ENCODE measurements at places on chromosomes 11 and 22.
A peak's percentile ranks its signal among the peaks of the same experiment; 100 is the strongest.

DNA sequence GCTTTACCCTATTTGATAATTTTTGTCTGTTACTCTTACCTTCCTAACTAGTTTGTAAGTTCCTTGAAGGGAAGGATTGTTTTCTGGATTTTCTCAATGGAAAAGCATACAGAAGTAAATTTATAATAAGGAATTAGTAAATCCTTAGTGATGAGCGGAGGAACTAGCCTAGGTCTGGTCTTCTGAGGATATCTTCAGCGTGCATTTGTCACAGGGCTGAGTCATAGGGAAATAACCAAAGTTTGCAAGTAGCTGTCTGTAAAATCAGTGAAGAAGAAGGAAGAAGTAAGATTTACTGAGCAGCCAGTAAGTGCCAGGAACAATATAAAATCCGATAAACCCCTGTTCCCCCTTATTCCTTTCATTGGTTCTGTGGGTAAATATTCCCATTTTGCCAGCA is 162.7 kb upstream of the SORL1-AS1 start:
- H3K27me3 ChIP-seq = no peaks in the 10 kb centered on the region
- no peaks in the 10 kb centered on the region for H3K36me3 ChIP-seq
- H3K4me1 ChIP-seq = no peaks in the 10 kb centered on the region
- H3K4me3 ChIP-seq = no peak overlapping the region
- no peak overlapping the region for H3K27ac ChIP-seq
- no peak for DNase-seq

- no peak for DNase-seq
- no peak overlapping the region for H3K27ac ChIP-seq
- no peak overlapping the region for H3K4me3 ChIP-seq
- no peaks in the 10 kb centered on the region for H3K4me1 ChIP-seq
- no peaks in the 10 kb centered on the region for H3K36me3 ChIP-seq
These were observed 52.9 kb downstream of the NCAPD3 start for GRCh38 chr11:134170919-134171281.

DNA sequence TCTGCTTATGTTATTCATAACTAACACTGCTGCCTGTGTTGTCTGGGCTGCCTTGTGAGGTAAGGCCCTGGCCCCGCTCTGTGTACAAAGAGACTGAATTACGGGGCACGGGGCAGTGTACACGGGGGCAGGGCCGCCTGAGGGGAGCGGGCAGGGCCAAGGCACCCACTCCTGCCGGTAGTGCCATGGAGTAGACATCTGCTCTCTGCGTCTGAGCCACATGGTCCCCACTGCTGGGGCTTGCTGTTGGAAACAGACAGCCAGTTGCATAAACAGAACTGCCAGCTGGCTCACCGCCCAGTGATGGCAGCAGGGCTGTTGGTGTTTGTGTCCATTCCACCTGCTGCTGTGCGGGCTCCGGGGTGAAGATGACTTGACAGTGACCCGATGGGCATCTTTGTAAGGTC is 19.8 kb downstream of the FAM118A start:
- no peaks in the 10 kb centered on the region for H3K4me1 ChIP-seq
- H3K4me3 ChIP-seq = no peak overlapping the region
- H3K36me3 ChIP-seq = peaks cover 7% of the 10 kb centered on the region
- H3K27ac ChIP-seq = no peak overlapping the region

- H3K27me3 ChIP-seq = no peaks in the 10 kb centered on the region
- no peak overlapping the region for H3K27ac ChIP-seq
- H3K4me3 ChIP-seq = no peak overlapping the region
- H3K4me1 ChIP-seq = peaks cover 5% of the 10 kb centered on the region
These were observed 723 bp downstream of the CCDC89 start for GRCh38 chr11:85685125-85685819.

GRCh38 chr11:25612806-25613205 is 719.1 kb upstream of the ANO3 start:
- no peaks in the 10 kb centered on the region for H3K36me3 ChIP-seq
- no peaks in the 10 kb centered on the region for H3K27me3 ChIP-seq
- no peak overlapping the region for H3K27ac ChIP-seq
- no peak for DNase-seq
- no peaks in the 10 kb centered on the region for H3K4me1 ChIP-seq

DNA sequence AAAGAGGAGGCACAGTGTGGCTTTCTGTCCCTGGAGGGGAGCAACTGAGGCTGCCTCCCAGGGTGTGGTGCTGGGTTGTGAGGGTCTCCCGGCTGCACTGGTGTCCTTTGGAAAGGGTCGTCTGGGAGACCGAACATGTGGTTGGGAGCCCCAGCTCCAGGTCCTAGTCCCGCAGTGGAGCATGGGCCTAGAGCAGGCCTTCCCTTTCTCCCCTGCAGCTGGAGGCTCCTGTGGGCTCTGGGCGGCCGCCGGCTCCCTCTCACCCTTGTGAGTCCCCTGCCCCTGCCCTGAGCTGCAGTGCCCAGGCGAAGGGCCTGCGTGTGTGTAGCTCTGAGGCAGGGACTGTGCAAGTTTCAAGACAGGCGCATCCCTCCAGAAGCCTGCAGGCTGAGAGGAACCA is 1492.7 kb downstream of the BRD1 start:
- H3K36me3 ChIP-seq = no peaks in the 10 kb centered on the region
- no peaks in the 10 kb centered on the region for H3K27me3 ChIP-seq
- no peaks in the 10 kb centered on the region for H3K4me1 ChIP-seq
- no peak overlapping the region for H3K4me3 ChIP-seq
- no peak for DNase-seq
- no peak overlapping the region for H3K27ac ChIP-seq

DNA sequence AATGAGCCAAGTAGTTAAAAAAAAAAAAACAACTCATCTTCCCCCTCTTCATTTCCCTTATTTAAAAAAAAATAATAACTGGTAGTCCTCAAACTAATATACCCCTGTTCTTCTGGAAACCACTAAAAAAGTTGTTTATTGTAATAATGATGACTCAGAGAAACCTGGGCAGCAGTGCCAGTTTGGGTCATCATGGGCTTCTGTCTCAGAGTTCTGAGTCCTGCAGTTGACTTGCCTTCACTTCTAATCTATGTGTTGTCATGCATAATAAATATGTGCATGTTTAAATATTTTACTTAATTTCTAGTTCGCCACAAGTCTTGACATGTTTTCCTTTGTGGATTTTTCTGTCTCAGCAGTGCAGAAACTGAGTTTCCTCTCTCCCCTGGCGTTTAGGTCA is 46.8 kb downstream of the PPP2R1B start:
- no peak for DNase-seq
- H3K27ac ChIP-seq = no peak overlapping the region
- H3K36me3 ChIP-seq = peaks cover 26% of the 10 kb centered on the region
- no peak overlapping the region for H3K4me3 ChIP-seq
- no peaks in the 10 kb centered on the region for H3K27me3 ChIP-seq
- H3K4me1 ChIP-seq = peaks cover 10% of the 10 kb centered on the region

DNA sequence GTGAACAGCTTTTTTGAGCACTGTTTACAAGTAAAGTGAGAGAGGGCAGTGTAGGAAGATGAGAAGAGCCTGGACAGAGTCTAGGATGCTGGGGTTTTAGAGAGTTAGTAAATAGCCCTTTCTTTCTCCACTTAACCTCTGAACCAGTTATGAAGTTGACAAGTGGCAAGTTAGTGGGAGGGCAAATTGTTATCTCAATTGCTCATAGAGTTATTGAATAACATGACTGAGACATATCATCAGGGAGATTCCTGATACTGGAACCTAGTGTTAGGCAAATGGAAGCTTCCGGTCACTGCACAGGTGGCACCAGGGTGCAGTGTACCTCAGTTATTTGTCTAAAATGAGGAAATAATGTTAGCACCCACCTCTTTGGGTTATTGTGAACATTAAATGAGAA is 57.8 kb upstream of the PTPN5 start:
- no peak overlapping the region for H3K27ac ChIP-seq
- no peaks in the 10 kb centered on the region for H3K4me1 ChIP-seq
- no peaks in the 10 kb centered on the region for H3K27me3 ChIP-seq
- DNase-seq = no peak

DNA sequence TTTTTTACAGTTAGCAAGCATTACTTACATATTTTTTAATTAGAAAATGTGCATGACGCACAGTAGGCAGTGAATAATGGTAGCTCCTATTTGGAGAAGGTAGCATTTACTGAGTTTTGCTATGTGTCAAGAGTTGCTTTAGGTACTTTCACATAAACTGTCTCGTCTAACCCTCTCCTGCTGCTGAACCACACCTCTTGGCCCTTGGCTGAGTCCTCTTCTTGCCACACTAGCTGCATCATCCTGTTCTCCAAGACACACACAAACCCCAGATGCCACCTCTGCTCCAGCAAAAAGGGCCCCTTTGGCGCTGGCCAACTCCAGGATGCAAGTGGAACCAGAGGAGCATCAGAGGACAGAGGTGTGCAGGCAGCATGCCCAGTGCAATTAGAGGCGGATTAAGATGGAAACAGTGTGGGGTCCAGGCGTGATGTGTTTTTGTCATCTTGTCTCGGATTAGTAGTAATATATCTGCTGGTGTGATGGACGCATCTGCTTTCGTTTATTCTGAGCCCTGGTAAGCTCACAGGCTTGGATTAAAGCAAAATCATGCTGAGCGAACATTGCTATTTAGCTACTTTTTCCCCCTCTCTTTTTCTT is 367.0 kb upstream of the CADM1 start:
- DNase-seq = no peak
- no peaks in the 10 kb centered on the region for H3K27me3 ChIP-seq
- no peaks in the 10 kb centered on the region for H3K36me3 ChIP-seq
- H3K4me1 ChIP-seq = no peaks in the 10 kb centered on the region

DNA sequence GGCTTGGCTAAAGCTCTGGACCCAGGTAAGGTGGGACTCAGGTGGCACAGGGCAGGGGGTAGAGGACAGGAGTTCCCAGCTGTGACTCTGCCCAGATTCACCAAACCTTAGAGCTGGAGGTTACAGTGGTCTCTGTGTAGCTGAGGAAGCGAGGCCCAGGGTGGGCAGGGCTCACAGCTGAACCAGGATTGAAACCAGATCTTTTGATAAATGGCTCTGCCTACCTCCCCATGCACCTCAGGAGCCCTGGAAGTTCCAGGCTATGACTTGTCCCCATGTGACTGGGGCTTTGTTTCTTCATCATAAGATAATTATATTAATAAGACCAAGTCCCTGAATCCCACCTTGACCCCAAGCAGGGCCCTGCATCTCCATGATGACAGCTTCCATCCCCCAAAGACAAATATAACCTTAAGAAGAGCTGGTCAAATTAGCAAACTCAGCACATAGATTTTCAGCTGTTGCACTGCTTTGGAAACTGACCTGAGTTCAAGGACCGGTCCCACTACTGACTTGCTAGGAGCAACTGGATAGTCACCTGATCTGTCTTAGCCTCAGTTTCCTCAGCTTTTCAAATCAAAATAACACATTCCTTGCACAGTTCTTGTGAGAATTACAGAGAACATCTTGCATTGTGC is 21.3 kb upstream of the TSKU start:
- H3K4me1 ChIP-seq = no peaks in the 10 kb centered on the region
- no peaks in the 10 kb centered on the region for H3K36me3 ChIP-seq
- no peaks in the 10 kb centered on the region for H3K27me3 ChIP-seq

DNA sequence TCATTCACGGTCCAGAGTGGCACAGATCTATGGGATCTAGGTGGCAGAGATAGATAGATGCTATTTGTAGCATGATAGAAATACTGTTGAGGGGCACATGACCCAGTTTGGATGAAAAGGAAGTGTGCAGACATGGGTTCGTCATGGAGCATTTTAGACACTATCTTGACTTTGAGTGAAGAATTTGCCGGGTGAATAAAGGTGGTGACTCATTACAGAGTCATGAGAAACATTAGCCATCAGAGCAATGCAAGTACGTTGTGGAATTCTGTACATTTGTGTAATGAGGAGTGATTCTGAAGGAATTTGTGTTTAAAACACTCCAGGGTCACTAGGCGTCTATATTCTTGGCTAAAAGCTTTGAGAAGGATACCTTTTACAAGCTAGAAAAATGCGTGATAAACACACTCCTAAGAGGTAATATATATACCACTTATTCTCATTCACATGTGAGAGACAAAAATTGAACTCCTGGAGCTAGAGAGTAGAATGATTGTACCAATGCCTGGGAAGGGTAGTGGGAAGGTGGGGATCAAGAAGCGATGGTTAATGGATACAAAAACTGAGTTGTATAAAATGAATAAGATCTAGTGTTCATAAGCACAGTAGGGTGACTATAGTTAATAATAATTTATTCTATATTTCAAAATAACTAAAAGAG is 593.7 kb upstream of the LUZP2 start:
- no peak for DNase-seq
- H3K36me3 ChIP-seq = no peaks in the 10 kb centered on the region
- no peak overlapping the region for H3K4me3 ChIP-seq
- no peak overlapping the region for H3K27ac ChIP-seq
- no peaks in the 10 kb centered on the region for H3K4me1 ChIP-seq

GRCh38 chr11:1740786-1741530 is 9.4 kb downstream of the IFITM10 start:
- H3K4me3 ChIP-seq = no peak overlapping the region
- DNase-seq = no peak
- H3K27ac ChIP-seq = no peak overlapping the region
- no peaks in the 10 kb centered on the region for H3K27me3 ChIP-seq
- H3K36me3 ChIP-seq = no peaks in the 10 kb centered on the region

GRCh38 chr11:131894615-131895544 is 524.5 kb downstream of the NTM start:
- H3K27ac ChIP-seq = no peak overlapping the region
- DNase-seq = no peak
- H3K27me3 ChIP-seq = peaks cover 6% of the 10 kb centered on the region

DNA sequence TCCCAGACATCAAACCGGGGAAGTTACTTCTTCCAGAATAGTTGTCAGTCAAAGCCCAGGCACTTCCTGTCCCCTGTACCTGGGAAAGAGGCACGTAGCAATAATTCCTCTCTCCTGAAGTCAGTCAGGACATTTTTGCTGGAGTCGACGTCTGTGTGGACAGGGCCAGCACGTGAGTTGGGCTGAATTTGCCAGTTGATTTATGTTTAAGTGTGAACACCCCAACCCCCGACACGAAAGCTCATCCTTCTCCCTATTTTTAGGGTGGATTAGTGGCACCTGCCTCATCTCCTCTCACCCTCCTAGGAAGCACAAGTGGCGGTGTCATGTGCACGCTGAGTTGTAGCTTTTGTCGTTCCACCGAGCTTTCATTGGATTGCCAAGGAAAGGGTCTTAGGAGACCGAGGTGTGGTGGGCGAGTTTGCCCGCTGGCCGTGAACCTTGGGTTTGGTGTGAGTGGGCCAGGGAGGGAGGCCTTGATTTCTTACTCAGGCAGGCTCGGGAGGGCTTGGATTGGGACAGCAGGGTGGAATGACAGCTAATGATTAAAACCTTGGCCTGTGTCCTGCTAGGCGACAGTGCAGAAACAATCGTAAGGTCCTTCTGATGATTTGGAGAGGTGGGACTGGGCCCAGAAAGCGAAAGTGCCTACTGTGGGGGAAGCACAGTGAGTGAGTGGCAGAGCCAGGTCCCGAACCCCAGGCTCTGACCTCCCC is 87.0 kb upstream of the CRYBB3 start:
- no peaks in the 10 kb centered on the region for H3K36me3 ChIP-seq
- peaks cover 13% of the 10 kb centered on the region for H3K4me1 ChIP-seq
- peak overlapping the region; percentile 85 for H3K27ac ChIP-seq
- H3K4me3 ChIP-seq = peak overlapping the region; percentile 48

GRCh38 chr22:23256986-23257888 is 76.9 kb downstream of the BCR start:
- no peak for DNase-seq
- no peak overlapping the region for H3K4me3 ChIP-seq
- no peak overlapping the region for H3K27ac ChIP-seq
- no peaks in the 10 kb centered on the region for H3K36me3 ChIP-seq

- H3K27ac ChIP-seq = no peak overlapping the region
- H3K36me3 ChIP-seq = no peaks in the 10 kb centered on the region
- no peaks in the 10 kb centered on the region for H3K27me3 ChIP-seq
- no peak overlapping the region for H3K4me3 ChIP-seq
- DNase-seq = peak; percentile 50
These were observed 37.7 kb upstream of the CREB3L1 start for GRCh38 chr11:46239801-46240061.

- no peak overlapping the region for H3K27ac ChIP-seq
- H3K27me3 ChIP-seq = no peaks in the 10 kb centered on the region
- no peaks in the 10 kb centered on the region for H3K36me3 ChIP-seq
- no peak overlapping the region for H3K4me3 ChIP-seq
These were observed 5.7 kb upstream of the FBXO3 start for GRCh38 chr11:33779849-33780528.
